Stimulated activated CD4-positive, alpha-beta T cell treated with anti-CD3 and anti-CD28 coated beads, TNF-alpha, amount 100 ng/mL, for 48 hours (primary cell): ENCODE measurements at places on chromosomes 11 and 22.

- no peak for DNase-seq
Measured at GRCh38 chr11:67120881-67121710, 2.0 kb downstream of the KDM2A start.

DNA sequence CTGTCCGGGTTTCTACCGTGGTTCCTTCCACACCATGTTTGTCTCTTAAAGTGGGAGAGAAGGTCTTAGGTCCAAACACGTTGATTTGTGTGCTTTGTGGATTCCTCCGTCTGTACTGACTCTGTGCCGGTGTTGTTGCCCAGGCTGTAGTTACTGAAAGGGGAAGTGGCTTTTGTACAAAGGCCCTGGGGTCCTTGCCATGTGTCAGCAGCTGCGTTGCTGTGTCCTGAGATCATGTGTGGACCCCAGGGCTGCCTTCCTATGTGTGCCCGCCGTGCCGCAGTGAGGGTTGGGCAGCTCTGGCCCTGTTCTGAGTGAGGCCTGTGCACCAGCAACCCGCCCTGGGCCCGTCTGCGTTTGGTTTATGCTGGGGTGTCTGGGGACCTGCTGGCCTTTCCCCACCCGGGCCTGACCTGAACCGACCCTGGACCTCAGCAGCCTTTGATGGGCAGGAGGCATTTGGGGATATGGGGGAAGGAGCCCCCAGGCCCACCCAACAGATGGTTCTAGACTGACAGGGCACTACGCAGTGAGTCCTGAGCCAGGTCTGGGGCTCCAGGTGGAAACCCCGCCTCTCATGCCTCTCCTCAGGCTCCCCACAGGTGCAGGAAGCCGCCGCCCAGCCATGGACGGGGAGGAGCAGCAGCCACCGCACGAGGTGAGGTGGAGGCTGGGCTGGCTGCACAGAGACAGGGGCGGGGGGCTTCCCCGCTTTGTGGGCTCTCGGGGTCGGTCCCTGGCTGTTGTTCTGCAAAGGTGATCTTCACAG lies 6.9 kb downstream of the TRABD start:
- no peak for DNase-seq

DNA sequence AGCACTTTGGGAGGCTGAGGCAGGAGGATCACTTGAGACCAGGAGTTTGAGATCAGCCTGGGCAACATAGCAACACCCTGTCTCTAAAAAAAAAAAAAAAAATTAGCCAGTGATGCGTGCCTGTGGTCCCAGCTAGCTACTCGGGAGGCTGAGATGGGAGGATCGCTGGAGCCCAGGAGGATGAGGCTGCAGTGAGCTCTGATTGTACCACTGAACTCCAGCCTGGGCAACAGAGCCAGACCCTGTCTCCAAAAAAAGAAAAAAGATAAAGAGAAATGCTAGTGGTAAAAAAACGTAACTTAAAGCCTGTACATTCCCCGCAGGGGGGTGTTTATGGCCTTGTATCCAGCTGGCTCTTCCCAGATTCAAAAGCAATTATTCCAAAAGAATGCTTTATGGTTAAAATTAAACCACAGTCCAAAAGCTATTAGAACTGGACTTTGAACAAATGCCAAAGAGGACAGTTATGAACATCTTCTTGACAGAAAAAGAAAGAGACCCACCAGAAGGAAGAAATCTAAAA lies 16.4 kb upstream of the SNX32 start:
- no peak for DNase-seq

DNA sequence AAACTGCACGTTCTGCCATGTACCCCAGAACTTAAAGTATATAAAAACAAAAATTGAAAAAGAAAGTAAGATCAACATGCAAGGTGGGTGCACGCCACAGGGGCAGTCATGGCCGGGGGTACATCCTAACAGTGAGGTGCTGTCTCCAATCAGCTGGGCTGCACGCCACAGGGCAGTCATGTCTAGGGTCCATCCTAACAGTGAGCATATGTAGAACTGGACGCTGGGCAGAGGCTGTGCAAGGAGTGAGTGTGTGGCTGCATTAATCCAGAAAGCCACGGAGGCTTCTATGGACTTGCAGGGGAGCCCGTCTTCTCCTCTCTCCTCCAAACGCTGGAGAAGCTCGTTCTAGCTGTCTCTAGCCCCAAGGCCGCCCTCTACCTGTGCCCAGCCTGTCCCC lies 1105.0 kb downstream of the BRD1 start:
- no peak for DNase-seq

GRCh38 chr22:26643418-26644100 lies 13.8 kb upstream of the MIAT start:
- no peak for DNase-seq

- no peak for DNase-seq
Measured at GRCh38 chr22:40404251-40405177, 34.1 kb downstream of the SGSM3 start.

- no peak for DNase-seq
Measured at GRCh38 chr22:45125188-45125587, 38.5 kb upstream of the NUP50 start.

DNA sequence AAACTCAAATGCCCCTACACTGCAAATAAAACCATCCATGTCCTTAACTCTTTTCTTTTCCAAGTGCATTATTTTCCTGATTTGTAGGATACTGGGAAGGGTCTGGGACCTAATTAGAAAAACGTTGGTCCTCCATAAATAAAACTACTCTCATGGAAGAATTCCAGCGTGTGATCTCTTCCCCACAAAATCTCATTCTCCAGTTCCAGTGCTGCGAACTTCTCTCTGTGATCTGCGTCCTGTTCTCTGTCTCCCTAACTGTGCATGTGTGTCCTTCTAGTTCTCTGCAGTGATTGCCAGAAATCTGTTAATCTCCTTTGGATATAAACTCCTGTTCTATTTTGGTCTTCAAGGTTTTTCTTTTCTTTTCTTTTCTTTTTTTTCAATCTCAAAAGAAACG lies 148.1 kb downstream of the BBOX1 start:
- no peak for DNase-seq

- no peak for DNase-seq
Measured at GRCh38 chr11:8038393-8038792, 42.6 kb upstream of the TUB start.

DNA sequence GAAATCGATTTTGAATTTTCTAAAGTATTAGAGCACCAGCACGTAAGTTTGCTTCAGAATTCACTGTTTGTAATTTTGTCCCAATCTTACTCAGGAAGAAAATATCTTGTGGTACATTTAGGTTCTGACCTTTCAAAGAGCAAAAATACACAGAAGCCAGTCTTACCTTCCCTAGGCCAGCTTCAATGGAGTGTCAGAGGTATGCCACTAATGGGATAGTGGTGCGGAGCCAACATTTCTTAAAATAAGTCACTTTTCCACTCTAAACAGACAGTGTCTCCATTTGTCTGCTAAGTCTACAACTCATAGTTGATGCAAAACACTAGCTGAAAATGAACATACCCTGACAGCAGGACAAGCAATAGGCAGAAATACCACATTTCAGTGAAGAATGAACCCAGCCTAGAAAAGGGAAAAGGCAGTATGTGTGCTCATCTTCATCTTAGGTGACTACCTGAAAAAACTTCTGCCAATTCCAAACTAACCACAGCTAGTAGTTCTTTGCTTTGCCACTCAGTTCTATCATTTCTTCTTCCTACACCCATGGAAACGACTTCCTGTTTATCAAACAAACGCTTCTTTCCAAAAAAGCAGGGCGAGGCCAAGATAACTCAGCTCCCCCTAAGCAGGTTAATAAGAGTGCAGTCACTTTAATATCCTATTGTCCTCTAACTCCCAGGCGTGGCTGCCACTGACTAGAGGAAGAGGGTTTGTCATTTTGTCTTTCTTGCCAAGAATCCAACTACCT lies 94.0 kb upstream of the APOA1 start:
- no peak for DNase-seq

GRCh38 chr11:7905961-7906429 lies 25.1 kb downstream of the OR10A6 start:
- no peak for DNase-seq

- DNase-seq = no peak
Measured at GRCh38 chr11:64482588-64482987, 108.4 kb upstream of the SLC22A12 start.

- no peak for DNase-seq
Measured at GRCh38 chr22:39906207-39906606, 5.3 kb downstream of the GRAP2 start.

DNA sequence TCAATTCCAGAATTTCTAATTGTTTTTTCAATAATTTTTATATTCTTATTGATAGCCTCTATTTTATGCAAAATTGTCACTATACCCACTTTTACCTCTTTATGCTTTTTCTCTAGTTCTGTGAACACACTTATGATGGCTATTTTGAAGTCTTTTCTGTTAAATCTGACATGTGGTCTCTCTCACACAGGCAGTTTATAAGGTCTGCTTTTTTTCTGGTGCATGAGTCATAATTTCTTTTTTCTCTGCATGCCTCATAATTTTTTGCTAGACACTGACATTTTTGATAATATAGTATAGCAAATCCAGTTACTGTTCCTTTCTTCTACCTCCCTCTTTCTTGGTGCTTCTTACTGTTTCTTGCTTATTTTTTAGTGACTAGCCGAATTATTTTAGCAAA lies 36.0 kb downstream of the ZBTB44 start:
- DNase-seq = no peak

DNA sequence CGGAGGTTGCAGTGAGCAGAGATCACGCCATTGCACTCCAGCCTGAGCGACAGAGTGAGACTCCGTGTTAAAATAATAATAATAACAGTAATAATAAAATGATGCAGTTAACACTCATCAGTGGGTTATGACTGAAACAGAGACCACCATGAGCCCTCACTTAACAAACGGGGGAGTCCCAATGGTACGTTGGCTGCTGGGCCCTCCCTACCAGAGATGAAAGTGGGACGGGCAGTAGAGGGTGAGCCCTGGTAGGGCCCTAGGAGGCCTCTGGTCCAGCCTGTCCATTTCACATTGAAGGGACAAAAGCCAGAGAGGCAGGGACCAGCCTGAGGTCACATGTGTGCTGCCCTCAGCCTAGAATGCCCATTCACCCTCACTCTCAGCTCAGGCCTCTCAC lies 13.7 kb upstream of the KIAA0930 start:
- no peak for DNase-seq

GRCh38 chr11:130477586-130478203 lies 29.2 kb downstream of the ADAMTS15 start:
- DNase-seq = no peak

DNA sequence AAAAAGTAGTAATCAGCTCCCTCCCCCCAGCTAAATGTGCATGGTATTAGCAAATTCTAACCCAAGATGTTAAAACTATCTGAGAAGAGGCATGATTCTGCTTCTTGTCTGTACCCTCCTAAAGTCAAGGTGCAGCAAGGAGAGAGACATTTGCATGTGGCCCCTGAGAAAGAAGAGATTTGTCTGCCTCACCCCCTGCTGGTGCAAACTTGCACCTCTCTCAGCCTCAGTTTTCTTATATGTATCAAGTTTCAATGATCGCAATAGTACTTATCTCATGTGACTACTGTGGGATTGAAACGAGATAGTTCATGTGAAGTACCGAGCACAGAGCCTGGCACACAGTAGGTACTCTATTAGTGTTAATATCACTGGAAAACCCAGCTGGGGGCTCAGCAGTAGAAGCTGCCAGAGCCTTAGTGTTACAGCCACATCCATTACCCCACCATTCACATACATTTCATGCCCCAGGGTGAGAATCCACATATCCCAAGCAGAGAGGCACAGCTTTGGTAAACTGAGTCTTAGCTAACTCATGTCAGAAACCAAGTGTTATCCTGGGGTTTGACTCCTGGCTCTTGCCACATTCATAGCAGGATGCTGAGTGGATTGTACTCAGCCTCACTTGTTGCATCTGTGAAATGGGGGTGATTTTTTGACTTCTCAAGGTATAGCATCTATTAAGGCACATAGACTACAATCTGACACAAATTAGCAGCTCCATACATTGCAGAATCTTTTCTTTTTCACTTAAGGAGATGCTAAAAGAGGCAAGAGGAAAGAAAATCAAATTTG lies 24.9 kb downstream of the CD44 start:
- DNase-seq = no peak

GRCh38 chr11:118008271-118008911 lies 22.2 kb downstream of the IL10RA start:
- no peak for DNase-seq

GRCh38 chr22:47052236-47053012 lies 290.0 kb downstream of the TBC1D22A start:
- no peak for DNase-seq

DNA sequence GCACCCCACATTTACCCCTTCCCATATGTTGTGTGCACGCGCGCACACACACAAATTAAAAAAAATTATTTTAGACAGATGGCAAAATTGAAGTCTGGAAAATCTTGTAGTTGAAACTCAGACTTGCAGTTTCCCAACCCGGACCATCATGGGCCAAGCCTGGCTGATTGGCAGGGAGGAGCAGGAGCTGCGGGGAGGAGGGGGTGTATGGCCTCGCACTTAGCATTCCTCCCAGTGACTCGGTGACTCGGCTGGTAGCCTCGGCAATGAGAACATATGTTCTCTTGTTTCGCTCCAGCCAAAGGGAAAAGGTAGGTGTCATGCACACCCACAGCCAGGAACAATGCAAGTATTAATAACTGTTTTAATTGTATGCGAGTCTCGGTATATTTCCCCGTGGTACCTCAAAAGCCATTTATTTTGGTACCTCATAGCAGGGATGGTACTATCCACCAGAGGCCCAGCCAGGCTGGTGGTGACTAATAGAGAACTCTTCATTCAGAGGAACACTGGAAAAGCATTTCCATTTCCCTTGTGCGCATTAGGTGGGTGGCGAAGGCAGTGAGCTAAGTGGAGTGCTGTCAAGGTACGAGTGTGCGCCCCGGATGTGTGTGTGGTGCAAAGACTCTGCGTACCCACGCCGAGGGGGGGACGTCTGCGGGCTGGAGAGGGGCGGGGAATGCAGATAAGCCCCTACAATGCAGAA lies 92.5 kb downstream of the DSCAML1 start:
- DNase-seq = no peak

- no peak for DNase-seq
Measured at GRCh38 chr11:110691926-110692325, 20.3 kb downstream of the ARHGAP20 start.

- no peak for DNase-seq
Measured at GRCh38 chr22:49367041-49367697, 460.5 kb downstream of the BRD1 start.

DNA sequence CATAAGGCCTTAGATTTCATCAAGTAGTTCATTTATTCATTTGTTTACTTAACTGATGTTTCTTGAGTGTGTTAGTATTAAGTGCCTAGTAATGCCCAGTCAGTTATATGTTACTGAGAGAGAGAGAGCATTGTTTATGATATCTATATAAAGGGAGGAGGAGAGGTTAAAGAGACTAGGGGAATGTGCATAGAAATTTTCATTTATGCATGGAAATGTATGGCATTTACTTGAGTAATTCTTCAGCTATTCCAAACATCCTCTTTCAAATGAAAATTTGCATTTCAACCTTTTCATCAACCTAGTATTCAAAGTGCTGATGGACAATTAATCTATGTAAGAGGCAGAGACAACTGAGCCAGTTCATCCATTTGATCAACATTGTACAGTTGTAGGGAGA lies 199.7 kb downstream of the NELL1 start:
- DNase-seq = no peak

- DNase-seq = no peak
Measured at GRCh38 chr22:41826021-41826420, 6.9 kb upstream of the SREBF2 start.

GRCh38 chr11:104526006-104526405 lies 362.1 kb upstream of the PDGFD start:
- no peak for DNase-seq

GRCh38 chr22:33053323-33053722 lies 4.9 kb downstream of the SYN3 start:
- DNase-seq = no peak
